ENCODE measurements at places on chromosomes 3 and 15.

- no peak for DNase-seq
These were observed 7.5 kb upstream of the INSYN1 start for GRCh38 chr15:73760330-73761329.

DNA sequence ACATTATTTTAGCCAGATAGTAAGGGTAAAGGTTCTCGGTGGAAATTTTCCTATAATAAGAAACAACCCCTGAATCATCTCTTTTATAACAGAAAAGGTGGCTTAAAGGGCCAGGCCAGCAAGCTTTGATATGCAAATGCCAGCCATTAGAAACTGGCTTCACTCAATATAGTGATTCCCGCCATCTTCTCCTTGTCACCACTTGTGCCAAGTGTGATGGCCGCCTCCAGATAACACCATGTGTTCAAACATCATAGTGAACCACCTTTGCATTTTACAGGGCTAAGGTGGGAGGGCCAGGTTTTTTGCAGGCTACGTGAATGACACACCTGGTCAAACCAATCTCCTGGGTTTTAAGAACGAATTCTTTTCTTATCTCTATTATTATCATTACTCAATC lies 31.3 kb downstream of the NCEH1 start:
- DNase-seq, result no peak

GRCh38 chr3:12187448-12188327 lies 29.0 kb upstream of the TIMP4 start:
- DNase-seq, result no peak

DNA sequence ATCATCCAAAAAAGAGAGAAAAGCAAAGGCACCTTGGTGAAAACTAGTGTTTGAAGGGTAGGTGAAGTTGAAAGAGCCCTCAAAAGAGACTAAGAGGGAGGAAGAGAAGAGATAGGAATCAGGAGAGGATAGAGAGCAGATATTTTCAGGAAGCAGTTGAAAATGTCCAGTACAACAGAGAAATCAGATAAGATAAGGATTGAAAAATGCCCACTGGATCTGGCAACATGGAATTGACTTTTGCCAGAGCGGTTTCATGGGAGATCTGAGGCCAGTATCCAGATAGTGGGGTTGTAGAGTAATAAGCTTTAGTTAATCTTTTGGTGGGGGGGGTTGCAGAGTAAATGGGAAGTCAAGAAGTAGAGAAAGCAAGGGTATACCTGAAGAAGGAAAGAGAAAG lies 337.4 kb downstream of the IL5RA start:
- DNase-seq, result no peak

GRCh38 chr3:53150247-53151085 lies 10.5 kb upstream of the PRKCD start:
- DNase-seq, result no peak

DNA sequence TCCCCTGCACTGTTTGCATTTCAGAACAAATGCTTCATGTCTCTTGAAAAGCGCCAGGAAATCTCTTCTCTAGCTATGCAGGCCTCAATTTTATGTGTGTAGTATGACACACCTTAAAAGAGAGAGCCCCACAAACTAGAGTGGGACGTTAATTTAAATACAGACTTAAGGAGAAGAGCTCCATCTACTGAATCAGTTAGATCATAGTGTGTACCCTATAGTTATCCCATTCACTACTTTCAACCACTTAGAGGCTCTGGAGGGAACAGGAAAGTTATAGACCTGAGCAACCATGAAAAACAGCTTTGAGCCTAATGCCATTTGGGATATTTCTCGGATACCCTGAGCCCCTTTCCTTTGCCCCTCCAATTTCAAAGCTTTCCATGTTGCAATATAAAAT lies 153.7 kb downstream of the TIGIT start:
- DNase-seq, result no peak

DNA sequence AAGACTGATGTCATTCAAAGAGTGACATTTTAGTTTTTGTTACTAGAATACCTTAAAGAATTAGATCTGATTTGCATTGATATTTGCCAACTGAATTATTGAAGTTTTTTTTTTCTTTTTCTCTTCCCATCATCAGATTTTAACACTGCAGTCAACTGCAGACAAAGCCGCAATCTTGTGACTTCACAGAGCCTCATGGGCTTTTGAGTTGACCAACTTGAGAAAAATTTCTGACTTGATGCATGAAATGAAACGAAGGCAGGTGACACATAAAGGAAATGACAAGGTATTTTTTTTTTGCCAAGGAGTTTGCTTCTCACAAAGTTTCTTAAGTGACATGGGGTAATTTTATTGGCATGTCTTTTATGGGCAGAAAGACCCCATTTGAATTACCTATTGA lies 383.7 kb downstream of the GAP43 start:
- DNase-seq, result no peak

DNA sequence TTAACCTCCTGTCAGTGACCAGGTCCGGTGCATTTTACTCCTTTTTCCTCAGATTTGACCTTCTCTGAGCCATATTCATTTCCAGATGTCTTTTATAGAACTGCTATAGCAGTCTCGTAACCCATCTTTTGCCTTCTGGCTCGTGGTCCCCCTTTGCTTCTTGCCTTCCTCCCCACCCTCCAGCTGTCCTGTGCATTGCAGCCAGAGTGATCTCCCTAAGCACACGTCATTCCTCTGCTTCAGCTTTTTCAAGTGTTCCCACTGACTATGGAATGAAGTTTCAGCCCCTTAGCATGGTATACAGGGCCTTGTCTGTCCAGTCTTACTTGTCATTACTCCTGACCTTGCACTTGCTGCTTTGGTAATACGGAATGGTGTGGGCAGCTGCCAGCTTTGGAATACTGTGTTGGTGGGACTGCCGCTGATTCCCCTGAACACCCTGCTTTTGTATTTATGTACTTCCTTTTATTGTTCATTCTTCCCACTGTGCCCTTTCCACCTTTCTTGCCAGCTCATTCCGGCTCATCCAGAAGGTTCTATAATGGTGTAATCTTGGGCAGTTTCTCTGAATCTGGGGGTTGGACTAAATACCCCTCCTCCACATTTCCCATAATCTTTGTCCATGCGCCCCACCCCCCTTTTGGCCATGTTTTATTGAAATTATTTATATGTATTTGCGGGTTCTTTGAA lies 38.9 kb downstream of the SLC25A26 start:
- no peak for DNase-seq

DNA sequence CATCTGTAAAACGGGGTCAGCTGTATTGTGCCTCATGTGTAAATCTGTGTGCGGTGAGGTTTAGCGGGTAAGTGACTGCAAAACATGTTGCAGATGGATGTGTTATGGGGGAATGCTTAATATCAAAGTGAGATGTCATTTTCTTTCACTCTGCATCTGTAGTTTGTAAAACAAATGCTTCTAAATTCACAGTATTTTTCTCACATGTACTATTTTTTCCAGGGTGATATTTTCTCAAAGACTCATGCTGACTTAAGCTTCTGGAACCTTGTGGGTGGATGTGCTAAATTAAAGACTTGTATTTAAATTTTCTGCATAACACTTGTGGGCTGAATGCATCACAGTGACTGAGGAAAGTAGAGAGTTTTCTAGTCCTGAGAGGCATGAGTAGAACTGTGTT lies 115.2 kb upstream of the TP63 start:
- no peak for DNase-seq

DNA sequence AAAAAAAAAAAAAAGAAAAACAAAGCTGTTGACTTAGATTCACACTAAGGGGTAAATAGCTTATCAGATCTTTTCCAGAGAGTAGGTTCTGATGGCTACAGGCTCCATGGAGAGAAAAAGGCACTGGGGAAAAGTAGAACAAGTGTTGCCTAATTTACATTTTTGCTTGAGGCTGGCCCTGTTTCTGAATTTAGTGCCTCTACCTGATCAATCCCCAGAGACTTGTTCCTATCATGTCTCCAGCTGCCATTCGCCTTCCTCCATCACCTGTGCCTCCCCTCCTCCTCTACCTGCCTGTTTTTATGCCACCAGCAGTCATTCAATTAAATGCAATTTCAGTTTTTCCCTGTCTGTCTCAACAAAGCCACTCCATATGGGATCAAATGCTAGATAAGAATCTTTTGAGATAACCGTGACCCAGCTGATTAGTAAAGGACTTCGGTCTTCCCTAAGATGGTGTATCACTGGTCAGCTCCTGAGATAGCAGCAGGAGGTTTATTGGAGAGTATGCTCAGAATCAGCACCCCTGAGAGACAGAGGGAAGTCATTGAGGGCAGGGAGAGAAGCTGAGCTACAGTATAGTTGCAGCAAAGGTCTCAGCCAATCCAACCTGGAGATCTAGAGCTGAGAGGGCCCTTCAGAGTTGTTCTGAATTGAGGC lies 88.1 kb upstream of the GADL1 start:
- no peak for DNase-seq

DNA sequence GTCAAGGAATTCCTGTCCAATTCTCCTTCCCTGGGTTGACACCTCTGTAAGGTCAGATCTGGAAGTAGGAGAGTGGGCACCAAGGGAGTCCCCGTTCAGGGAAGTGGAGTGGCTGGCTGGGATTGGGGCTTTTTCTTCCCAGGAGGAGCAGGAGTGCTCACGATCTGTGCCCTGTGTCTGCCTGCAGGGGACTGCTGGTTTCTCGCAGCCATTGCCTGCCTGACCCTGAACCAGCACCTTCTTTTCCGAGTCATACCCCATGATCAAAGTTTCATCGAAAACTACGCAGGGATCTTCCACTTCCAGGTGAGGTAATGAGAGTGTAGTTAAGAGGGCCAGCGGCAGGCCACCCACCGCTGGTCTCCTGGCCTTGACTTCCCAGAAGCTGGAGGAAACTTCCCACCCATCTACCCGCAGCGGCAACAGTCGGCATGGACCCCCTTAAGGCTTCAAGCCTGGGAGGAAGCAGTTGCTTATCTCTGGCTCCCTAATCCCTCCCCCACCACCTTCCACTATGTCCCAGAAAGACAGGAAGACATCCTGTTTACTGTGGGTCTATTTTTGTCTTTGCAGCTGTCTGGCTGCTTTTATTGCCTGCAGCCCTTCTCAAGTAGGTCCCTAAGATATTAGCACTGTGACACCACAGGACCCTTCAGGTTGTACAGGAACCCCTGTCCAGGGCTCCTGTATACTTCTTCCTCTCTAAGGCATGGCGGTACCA lies 26.8 kb downstream of the CAPN3 start:
- DNase-seq, result no peak

GRCh38 chr3:142269767-142270166 lies 44.4 kb upstream of the GK5 start:
- DNase-seq, result no peak

DNA sequence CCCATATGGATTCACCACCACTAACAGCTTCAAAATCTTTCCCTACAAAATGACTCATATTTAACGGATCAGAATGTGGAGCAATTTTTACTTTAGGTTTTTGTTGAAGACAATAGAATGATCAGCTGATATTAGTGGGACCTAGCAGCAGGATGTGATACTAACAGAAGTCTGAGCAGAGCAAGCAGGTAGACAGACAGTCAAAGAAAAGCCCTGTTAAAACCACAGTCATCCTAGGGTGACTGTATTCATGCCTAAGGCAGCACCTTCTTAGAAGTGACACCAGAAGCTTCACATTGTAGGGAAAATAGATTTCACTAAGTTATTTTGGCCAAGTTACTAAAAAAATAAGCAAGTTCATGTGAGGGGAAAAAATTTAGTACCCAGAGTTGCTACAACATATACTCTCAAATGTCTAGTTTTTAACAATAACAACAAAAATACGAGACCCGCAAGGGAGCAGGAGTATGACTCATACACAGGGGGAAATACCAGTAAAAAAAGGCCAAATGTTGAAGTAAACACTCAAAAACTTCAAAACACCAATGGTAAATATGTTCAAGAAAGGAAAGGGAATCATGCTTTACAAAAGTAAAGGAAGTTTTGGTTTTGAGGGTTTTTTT lies 590.9 kb downstream of the EPHA3 start:
- no peak for DNase-seq

GRCh38 chr3:35184775-35185174 lies 454.6 kb upstream of the ARPP21 start:
- DNase-seq, result no peak

DNA sequence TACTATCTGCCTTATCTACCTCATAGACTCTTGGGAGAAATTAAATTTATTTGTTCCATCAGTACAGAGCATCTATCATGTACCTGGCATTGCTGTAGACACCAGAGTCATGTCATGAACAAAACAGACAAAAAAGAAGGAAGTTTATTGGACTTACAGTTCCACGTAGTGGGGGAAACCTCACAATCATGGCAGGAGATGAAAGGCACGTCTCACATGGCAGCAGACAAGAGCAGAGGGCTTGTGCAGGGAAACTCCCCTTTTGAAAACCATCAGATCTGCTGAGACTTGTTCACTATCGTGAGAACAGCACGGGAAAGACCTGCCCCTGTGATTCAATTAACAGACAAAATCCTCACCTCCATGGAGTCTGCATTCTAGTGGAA lies 25.6 kb upstream of the ACAP2 start:
- no peak for DNase-seq

- DNase-seq, result no peak
These were observed 4.3 kb upstream of the RHCG start for GRCh38 chr15:89500397-89501270.

GRCh38 chr3:169811631-169812331 lies 889 bp upstream of the LRRIQ4 start:
- no peak for DNase-seq

GRCh38 chr15:82798531-82799166 lies 7.2 kb downstream of the FSD2 start:
- DNase-seq, result no peak

- DNase-seq, result no peak
These were observed 95.2 kb downstream of the SEMA6D start for GRCh38 chr15:47812470-47812999.

- no peak for DNase-seq
These were observed 92.3 kb upstream of the ROPN1 start for GRCh38 chr3:124084022-124084881.

DNA sequence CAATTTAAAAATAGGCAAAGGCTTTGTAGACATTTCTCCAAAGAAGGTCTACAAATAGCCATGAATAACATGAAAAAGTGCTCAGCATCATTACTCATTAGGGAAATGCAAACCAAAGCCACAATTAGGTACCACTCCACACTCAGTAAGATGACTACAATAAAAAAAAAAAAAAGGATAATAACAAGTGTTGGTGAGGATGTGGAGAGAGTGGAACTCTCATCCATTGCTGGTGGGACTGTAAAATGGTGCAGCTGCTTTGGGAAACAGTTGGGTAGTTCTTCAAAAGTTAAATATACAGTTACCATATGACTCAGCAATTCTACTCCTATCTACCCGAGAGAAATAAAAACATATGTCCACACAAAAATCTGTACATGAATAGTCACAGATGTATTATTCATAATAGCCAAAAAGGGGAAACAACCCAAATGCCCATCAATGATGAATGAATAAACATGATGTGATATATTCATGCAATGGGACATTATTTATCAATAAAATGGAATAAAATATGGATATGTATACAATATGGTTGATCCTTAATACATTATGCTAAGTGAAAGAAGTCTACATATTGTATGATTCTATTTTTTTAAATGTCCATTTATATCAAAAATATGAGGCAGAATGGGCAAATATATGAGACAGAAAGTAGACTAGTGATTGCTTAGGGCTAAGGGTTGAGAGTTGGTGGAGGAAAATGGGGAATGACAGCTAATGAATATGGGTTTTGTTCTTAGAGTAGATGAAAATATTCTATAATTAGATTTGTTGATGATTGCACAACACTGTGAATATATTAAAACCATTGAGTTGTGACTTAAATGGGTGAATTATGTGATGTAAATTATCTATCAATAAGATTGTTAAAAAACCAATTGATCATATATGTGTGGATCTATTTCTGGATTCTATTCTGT lies 66.1 kb upstream of the SMAD3 start:
- DNase-seq, result no peak

- no peak for DNase-seq
These were observed 55.6 kb downstream of the CCR3 start for GRCh38 chr3:46297658-46298423.
